ENCODE measurements at places on chromosomes 1 and 21. TPM values are rescaled to one million over a fixed set of nuclear protein-coding genes. Genes with fewer than 3 reads are reported as not detected.

GRCh38 chr21:29184037-29184436, 53.6 kb downstream of the MAP3K7CL start:
- DNase-seq = no peak

- no peak for DNase-seq
Measured at GRCh38 chr1:165823552-165824268, 3.7 kb upstream of the UCK2 start.

TIMM17A gene
- 54.9 TPM for polyA plus RNA-seq

SLFNL1 gene
- polyA plus RNA-seq = 0.96 TPM

DNA sequence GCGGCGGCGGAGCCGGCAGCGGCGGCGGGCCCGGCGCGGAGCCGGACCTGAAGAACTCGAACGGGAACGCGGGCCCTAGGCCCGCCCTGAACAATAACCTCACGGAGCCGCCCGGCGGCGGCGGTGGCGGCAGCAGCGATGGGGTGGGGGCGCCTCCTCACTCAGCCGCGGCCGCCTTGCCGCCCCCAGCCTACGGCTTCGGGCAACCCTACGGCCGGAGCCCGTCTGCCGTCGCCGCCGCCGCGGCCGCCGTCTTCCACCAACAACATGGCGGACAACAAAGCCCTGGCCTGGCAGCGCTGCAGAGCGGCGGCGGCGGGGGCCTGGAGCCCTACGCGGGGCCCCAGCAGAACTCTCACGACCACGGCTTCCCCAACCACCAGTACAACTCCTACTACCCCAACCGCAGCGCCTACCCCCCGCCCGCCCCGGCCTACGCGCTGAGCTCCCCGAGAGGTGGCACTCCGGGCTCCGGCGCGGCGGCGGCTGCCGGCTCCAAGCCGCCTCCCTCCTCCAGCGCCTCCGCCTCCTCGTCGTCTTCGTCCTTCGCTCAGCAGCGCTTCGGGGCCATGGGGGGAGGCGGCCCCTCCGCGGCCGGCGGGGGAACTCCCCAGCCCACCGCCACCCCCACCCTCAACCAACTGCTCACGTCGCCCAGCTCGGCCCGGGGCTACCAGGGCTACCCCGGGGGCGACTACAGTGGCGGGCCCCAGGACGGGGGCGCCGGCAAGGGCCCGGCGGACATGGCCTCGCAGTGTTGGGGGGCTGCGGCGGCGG, 1.0 kb downstream of the ARID1A start:
- no peak for DNase-seq

GRCh38 chr1:29222686-29223085, 8.0 kb downstream of the MECR start:
- DNase-seq = no peak

NR5A2 gene
- polyA plus RNA-seq = 5.2 TPM

GRCh38 chr1:201982623-201983379, at the start of gene RNPEP:
RNPEP (plus strand) TSS chr1:201982648; CDS start chr1:201982667, 19 bp downstream.
- peak; percentile 69 for DNase-seq

DNA sequence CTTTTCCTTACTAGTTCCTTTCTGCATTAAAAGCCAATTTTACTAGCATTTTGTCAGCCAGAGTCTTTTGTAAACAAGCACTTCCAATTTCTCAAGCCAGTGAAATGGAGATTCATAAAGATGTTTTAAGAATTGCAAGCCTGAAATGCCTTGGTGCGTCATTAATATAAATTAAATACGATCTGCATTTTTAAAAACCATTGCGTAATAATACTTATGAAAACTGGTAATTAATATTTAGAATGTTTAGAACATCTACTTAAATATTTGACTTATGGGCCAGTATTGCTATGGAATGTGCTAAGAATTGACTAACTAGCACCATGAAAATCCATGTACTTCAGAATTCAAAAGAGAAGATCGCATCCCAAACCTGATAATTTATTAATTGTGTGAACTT, 89.1 kb upstream of the PROX1 start:
- DNase-seq = no peak

DCLRE1B gene
- polyA plus RNA-seq = 10.1 TPM

DNA sequence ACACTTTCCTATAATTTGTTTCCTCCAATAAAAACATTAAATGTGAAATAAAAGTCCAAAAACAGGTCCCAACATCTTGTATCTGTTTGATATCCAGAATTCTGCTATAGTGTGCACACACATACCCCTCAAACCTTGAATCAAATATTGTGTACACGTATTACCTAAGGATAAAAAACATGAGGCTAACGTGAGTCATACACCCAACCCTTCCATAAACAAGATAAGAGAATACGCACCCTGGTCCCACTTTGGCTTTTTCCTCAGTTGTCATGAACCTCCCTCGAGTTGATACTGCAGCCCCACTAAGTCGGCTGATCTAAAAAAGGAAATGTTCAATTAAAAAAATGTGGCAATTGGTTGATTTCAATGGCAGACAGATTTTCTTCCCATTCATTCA, 5.2 kb downstream of the KHDC4 start:
- DNase-seq = no peak

DNA sequence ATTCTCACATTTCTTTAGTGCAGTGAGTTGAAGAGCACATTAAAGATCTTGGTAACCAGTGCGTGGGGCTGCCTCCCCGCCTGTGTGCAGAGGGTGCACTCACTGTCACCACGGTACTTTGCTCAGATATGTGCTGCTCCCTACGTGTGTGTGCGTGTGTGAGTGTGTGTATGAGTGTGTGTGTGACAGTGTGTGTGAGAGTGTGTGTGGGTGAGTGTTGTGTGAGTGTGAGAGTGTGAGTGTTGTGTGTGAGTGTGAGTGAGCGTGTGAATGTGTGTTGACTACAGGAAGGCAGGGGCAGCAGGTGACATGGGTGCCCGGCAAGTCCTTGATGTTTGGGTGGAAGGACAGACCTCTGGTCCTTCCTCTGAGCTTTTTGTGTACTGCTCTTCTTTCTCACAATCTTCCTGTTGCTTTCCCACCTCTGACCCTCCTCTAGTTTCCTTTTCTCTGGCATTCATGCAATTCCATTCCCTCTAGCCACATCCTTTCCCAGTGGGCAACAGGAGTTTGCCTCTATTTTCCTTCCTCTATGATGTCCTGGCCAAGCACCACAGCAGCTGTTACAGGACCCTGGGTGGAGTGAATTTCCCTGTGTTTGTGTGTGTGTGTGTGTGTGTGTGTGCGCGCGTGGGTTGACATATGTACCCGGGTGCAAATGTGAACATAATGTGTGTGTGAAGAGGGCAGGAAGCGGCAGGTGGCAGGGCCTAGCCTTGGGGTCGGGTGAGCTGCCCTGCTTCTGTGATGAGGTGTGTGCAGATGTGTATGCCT, 19.8 kb downstream of the LHX4 start:
- no peak for DNase-seq

- DNase-seq = no peak
Measured at GRCh38 chr1:214403431-214403830, 122.5 kb downstream of the SMYD2 start.

DNA sequence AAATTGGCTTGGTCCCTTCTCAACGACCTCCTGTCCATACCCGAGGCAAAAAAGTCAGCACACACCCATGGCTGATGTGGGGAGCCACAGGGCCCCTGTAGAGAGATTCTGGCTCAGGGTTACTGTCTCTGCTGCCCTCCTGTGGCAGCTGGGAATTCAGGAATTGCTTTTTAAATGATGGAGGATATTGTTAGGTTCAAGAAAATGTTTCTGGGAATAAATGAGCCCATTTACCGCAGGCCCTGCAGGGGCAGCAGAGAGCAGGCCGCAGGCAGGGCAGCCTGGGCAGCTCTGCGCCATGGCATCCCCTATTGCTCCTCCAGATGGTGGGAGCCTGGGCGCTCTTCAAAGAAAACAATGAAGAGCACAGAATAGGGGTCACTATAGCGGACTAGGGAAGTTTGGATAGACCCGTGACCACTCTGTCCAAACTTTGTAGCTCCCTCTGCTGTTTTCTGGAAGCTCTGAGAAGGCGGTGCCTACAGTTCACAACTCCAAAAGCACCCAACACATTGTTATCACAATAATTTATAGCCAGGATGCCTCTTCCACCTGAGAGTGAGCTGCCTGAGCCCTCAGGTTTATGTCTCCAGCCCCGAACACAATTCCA, 201.1 kb downstream of the BACH1 start:
- no peak for DNase-seq

Data from right lung (tissue), 10 donors.